ENCODE measurements at places on chromosomes 6 and 20.

DNA sequence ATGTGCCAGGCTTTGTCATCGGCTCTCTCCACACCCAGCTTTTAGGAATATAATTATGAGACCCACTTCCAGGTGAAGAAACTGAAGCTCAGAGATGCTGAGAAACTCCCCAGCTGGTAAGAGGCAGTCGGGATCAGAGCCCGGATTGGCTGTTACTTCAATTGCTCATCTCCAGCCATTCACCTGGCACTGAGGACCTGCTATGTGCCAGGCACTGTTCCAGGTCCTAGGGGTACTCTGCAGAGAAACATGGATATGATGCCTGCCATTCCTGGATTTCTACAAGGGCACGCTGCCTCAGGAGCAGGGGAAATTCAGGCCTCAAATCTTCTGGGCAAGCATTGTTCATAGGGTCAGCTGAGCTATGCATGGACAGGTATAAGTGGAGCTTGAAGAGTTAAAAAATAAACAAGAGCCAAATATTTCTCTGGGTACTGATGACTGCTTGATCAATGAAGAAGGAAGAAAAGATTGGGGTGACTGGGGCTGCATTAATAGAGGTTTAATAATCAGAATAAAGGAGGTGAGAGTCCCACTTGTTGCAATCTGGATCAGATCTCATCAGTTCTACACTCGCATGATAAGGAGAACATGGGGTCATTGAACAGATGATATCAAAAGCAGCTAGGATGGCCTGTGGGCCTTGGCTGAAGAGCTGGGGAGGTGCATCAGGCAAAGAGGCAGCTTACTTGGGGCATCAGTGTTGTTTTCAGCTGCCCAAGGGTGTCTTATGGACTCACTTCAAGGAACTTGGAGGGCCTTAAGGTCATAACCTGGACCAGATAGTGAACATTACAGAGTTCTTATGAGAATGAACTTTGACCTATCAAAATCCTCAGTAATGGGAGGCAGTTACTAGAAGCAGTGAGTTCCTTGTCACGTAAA, 80.9 kb upstream of the TOX2 start:
- no peak for DNase-seq

DNA sequence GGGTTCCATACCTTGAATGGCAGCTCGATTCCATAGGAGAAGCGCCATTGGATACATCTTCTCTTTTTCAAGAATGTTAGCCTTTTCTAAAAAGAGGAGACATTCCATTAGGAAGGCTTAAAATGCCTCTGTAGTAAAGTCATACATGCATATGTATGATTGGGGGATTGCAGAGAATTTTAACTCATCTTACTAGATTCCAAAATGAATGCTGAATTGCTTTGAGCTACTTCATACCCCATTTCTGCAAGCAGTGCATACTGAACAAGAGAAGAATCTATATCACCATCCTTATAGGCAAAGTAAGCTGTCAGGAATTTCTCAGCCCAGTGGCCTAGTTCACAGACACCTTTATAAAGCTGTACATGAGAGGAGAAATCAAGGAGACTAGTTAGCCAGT, 80.3 kb downstream of the NDUFAF5 start:
- no peak for DNase-seq

- no peak for DNase-seq
These were observed 16.2 kb downstream of the HLA-DPB1 start for GRCh38 chr6:33091957-33092356.

- DNase-seq, result no peak
These were observed 73.4 kb upstream of the GTSF1L start for GRCh38 chr20:43800186-43800585.

- DNase-seq, result no peak
These were observed 13.9 kb downstream of the MYL9 start for GRCh38 chr20:36555248-36555647.

- DNase-seq, result no peak
These were observed 9.8 kb upstream of the MAPK13 start for GRCh38 chr6:36120539-36120938.

DNA sequence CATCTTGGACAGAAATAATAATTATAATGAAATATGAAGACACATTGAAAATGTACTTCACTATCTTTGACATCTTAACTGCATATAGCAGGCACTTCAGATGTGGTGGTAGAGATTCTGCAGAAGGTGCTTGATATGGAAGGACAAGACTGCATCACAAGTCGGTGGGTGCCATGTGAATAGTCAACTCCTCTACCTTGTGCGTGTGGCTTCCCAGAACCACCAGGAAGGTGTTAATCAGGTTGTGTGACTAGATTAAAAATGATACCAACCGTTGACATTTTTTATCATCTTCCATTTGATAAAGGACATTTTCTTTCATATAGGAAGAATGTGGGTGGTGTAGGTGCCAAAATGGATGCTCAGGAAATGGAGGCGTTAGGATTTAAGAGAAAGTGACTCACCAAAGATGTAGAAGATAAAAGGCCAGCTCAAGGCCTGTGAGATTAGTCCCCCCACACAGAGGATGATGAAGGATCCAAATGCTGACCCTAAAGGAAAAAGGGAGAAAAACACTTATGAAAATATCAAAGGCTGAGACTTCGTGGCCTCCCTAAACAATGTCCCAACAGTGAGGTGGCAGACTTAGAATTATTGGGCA, 12.3 kb downstream of the SLC17A2 start:
- DNase-seq, result no peak

GRCh38 chr6:4864519-4864918, 88.3 kb downstream of the CDYL start:
- DNase-seq, result no peak

- DNase-seq, result no peak
These were observed 61.1 kb upstream of the SCAF8 start for GRCh38 chr6:154672086-154672485.

DNA sequence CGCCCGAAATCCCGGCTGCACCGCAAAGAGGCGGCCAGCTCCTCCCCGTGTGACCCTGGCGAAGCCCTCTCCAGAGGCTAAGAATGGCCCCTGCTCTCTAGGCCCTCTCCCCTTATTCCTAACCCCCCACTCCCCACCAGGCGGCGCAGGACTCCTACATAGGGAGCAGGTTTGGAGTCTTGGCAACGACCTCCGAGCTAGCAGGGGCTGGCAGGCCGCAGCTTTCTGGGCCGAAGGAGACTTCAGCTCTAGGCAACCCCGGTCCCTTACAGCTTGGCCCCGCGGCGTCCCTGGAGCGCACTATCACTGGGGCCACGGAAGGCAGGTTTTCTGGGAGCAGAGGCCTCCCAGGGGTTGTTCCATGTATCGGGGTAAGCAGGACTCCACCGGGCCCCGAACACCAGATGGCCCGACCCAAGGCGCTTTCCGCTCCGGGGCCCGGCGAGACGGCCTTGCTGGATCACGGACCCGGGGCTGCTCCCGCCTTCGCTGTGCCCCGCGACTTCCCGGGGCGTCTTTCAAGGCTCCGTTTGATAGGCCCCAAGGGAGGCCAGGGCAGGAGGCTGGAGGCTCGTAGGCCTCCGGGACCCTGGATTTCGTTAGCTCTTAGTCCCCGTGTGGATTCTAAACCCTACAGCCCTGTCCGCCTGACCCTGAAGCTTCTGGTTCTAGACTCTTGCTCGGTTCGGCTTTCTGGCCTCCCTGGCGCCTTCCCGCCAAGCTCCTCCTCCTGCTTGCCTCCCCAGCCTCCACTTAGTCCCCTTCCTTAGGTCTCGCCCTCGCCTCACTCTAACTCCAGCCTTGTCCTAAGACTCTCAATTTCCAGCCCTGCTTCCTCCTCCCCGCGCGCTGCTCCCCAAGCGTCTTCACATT, 1.9 kb downstream of the SLC32A1 start:
- DNase-seq, result no peak

GRCh38 chr6:120924214-120924613, 410.1 kb downstream of the TBC1D32 start:
- no peak for DNase-seq

DNA sequence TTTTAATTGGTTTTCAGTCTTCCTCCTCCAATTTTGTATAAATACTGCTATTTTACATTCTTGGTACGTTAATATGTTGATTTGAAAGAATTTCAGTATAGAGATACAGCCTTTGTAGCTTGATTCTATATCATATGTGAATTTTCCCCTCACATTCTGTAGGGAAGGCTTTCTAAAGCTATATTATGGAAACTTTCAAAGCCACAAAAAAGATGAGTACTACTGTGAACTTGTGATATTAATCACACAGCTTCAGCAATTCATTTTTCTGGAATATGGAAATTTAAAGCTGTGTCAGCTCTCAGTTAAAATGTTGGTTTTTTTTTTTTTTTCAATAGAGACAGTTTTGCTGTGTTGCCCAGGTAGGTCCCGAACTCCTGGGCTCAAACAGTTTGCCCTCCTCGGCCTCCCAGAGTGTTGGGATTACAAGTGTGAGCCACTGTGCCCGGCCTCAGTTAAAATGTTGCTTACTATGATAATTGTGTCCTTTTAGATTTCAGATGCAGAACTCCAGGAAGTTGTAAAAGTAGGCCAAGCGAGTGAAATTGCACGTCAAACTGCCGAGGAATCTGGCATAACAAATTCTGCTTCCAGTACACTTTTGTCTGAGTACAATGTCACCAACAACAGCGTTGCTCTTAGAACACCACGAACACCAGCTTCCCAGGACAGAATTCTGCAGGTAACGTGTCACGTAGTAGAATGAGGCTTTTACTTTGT, 20.6 kb downstream of the CDC5L start:
- DNase-seq, result no peak

GRCh38 chr6:9007027-9007426, 571.7 kb upstream of the SLC35B3 start:
- DNase-seq, result no peak

DNA sequence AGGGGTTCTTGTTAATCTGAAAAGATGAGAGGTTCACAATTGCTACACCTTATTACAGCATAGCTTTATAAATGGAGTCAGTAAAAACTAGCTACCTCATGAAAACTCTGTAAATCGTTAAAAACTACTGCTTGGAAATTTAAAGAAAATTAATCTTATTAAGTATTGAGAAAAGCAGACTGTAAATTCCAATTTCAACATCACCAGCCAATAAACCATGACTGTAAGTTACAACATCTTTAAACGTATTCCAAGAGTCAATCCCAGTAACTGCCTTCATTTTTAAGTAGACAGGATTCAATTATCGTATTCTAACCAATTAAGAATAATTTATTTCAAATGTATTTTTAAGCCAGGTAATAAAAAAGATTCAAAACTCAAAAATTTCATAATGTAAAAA, 70.3 kb downstream of the ATG5 start:
- DNase-seq, result no peak

DNA sequence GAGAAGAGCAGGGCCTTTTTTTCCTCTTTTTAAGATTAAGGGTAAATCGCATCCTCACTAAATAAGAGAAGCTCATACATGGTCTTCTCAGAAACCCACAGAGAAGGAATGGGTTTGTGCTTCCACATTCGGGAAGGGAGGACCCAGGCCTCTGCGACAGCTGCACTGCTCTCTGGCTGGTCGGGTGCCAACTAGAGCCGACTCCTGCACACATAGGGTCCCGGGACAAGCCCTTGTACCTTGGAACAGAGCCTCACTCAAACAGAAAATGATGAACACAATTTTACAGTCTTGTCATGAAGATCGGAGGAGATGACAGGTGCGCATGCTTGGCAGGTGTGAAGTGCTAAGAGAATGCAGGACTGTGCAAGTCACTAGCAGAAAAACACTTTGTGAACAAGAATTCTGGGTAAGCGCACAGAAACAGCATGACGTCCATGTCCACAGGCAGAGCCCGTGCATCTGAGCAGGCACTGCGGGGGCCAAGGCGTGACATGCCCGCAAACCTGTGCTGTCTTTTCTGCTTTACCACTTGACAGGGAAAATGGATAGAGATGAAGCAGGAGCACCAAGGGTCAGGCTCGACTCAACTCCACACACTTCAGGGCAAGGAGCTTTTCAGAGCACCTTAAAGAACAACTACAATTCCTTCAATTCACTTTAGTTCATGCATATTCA, 101.0 kb upstream of the MPC1 start:
- DNase-seq, result no peak

DNA sequence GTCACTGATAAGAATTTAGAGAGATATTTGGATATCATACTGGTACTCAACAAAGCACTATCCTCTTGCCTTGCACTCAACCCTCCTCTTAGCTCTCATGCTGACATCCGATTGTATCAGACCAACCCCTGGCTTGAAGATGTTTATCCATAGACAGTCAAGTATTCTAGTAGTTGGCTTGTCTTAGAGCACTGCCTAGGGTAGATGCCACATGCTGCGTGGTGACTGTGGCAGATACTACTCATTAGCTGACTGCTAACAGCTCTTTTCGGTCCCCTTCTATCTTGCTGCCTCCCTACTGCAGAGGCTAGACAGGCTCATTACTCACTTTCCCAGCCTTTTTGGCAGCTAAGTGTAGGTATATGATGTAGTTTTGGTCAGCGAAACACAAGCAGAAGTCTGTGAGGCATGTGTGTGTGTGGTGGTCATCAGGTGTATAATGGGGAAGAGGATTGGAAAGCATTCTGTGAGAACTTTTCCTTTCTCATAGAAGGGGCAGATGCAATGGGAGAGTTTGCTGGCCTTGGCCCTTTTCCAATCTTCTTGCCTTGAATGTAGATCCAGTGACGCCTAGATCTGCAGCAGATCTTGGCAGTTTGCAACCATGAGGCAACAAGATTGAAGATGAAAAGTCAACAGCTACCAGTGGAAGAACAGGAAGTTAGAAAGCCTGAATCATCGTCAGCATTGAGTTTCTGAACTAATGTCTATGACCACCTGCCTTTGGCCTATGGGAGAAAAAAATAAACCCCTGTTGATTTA, 4.4 kb upstream of the IFNGR1 start:
- peak; percentile 9 for DNase-seq

- no peak for DNase-seq
These were observed 152.7 kb downstream of the VEGFA start for GRCh38 chr6:43922426-43923375.

- no peak for DNase-seq
These were observed 394.6 kb downstream of the KIF16B start for GRCh38 chr20:16178546-16179135.

DNA sequence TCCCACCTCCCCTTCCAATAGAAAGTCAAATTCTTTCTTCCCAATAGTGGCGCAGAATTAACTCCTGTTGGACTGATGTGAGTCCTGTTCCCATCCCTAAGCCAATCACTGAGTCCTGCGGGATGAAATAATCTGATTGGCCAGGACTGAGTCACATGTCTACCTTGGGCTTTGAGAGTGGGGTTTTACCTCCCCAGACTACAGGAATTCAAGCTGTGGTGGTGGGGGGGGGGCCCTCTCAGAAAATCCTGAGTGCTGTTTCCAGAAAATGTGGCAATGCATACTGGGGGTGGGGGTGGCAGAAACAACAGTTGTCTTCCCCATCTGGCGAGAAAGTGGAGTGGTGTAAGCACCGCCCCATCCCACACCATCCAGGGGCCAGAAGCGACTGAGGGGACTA, 65.7 kb downstream of the CTCFL start:
- no peak for DNase-seq

DNA sequence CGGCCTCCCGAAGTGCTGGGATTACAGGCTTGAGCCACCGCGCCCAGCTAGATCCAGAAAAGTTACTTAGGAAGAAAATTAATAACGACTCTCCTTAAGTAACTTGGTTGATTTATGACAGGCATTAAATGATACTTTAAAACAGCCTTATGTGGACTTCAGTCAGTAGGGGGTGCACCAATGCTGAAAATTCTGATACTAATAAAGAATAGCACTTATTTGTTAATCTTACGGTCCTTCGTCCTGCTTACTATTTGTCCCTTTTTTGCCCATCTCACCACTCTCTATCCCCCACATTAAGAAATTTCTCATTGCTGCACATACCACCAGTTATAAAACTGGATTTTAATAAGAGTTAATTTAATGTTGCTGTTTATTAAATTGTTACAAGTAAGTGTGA, 12.7 kb upstream of the PRELID3B start:
- no peak for DNase-seq

- no peak for DNase-seq
These were observed 10.2 kb upstream of the RCAN2 start for GRCh38 chr6:46501136-46502089.

Measured in hippocampal formation (tissue), 2 donors.